ENCODE measurements at places on chromosomes 11 and 22. TPM values are rescaled to one million over a fixed set of nuclear protein-coding genes. Genes with fewer than 3 reads are reported as not detected.

Gene SCGB1A1
- total RNA-seq, result not detected

Gene SLC22A8
- not detected for total RNA-seq

Gene ANGPTL5
- not detected for total RNA-seq

Gene NELL1
- not detected for total RNA-seq

Gene NAP1L4
- 149 TPM for total RNA-seq

Gene CDON
- total RNA-seq, result 7.1 TPM

Gene OTOG
- not detected for total RNA-seq

Gene CREB3L1
- 82.1 TPM for total RNA-seq

Gene ZFP91
- total RNA-seq, result 53.2 TPM

Gene MFNG
- 0.28 TPM for total RNA-seq

Gene P2RY2
- total RNA-seq, result 0.30 TPM

Gene ZNF280A
- total RNA-seq, result 0.23 TPM

Gene ARHGAP20
- total RNA-seq, result 4.5 TPM

Gene RIMBP3C
- total RNA-seq, result 0.59 TPM

Gene GLB1L3
- not detected for total RNA-seq

Gene FREY1
- total RNA-seq, result 1.1 TPM

Gene RBMXL2
- total RNA-seq, result not detected

Gene SMIM35
- not detected for total RNA-seq

Gene PNPLA5
- not detected for total RNA-seq

Gene F2
- total RNA-seq, result not detected

Gene FOSL1
- 6.2 TPM for total RNA-seq

Gene MRGPRX3
- not detected for total RNA-seq

Gene STK33
- total RNA-seq, result 4.3 TPM

Gene VPS37C
- total RNA-seq, result 15.4 TPM

Gene TYR
- total RNA-seq, result not detected

Gene TMEM86A
- 1.8 TPM for total RNA-seq

Gene SLC17A6
- not detected for total RNA-seq

Gene GRAP2
- not detected for total RNA-seq

Gene DCDC1
- total RNA-seq, result 0.30 TPM

Gene SEC14L2
- total RNA-seq, result 44.2 TPM

Gene MS4A4A
- total RNA-seq, result not detected

Gene CNIH2
- 0.37 TPM for total RNA-seq

Gene MMP12
- total RNA-seq, result 0.18 TPM

Gene YPEL4
- 0.89 TPM for total RNA-seq

Gene TTC36
- 0.59 TPM for total RNA-seq

Gene PRR33
- total RNA-seq, result not detected

Gene TECTA
- under 0.01 TPM for total RNA-seq

Gene CLMP
- total RNA-seq, result 111 TPM

Gene BAIAP2L2
- under 0.01 TPM for total RNA-seq

Gene ARHGAP32
- 27.3 TPM for total RNA-seq

Measured in smooth muscle cell of the umbilical artery (primary cell).